ENCODE measurements at places on chromosomes 12 and 14. TPM values are rescaled to one million over a fixed set of nuclear protein-coding genes. Genes with fewer than 3 reads are reported as not detected.

Gene CIROP
- total RNA-seq: not detected

GRCh38 chr14:105117257-105117646 is 51.3 kb downstream of the JAG2 start:
- no peak for DNase-seq

GRCh38 chr14:51780741-51781140 is 79.7 kb upstream of the GNG2 start:
- DNase-seq: no peak

- no peak for DNase-seq
Measured at GRCh38 chr12:84043355-84043754, 869.2 kb downstream of the SLC6A15 start.

DNA sequence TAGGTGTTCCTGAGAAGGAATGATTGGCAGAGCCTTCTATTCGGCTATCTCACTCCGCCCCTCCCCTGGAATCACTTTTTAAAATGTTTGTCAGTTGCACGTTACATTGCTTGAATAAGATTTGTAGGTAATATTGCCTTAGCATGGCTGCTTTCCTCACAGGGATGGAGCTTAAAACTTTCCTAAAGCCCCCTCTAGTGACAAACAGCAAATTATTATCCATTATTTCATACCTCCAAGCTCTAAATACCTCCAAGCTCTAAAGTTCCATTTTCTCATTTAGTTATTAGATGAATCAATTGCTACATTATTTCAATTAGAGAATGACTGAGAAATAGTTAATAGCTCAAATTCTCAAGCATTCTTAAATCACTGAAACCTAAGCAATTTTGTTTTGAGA is 5.1 kb upstream of the SPATA7 start:
- no peak for DNase-seq
